ENCODE measurements at places on chromosomes 2 and 18. TPM values are rescaled to one million over a fixed set of nuclear protein-coding genes. Genes with fewer than 3 reads are reported as not detected.

Gene NAT8
- not detected for polyA plus RNA-seq

Gene RBKS
- 4.0 TPM for polyA plus RNA-seq

Gene ERBB4
- polyA plus RNA-seq: 2.0 TPM

Gene DNAH7
- polyA plus RNA-seq: 0.08 TPM

Gene CDCA7
- polyA plus RNA-seq: 0.65 TPM

All from heart left ventricle (tissue), 16 donors.